ENCODE measurements at places on chromosomes 16 and 17.

DNA sequence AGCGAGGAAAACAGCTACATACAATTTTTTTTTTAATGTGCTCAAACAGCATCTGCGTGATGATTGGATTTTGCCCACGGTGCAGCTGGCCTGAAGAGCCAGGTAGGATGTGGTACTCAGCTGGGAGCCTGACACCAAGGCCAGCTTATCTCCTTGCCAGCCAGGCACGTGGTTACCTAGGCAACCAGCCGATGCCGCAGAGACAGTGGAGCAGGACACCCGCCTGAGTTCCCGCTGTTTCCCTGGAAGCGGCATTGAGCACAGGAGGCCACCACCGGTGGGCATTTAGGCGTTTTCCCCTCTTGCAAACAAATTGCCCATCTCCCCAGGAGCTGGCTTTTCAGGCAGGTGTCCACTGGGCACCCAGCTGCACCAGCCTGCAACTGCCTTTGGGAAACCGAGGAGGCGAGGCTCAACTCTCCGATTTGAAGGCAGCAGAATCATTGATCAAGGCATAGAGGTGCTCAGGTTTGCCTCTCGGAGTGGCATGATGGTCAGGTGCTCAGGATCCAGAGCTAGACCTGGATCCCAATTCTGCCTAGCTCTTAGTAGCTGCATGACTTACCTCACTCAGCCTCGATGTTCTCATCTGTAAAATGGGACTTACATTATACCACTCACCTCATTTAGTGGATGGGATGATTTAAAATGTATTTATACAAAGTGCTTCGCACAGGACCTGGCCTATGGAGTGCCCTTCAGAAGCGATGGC is 137.5 kb upstream of the PLCG2 start:
- no peak for DNase-seq

DNA sequence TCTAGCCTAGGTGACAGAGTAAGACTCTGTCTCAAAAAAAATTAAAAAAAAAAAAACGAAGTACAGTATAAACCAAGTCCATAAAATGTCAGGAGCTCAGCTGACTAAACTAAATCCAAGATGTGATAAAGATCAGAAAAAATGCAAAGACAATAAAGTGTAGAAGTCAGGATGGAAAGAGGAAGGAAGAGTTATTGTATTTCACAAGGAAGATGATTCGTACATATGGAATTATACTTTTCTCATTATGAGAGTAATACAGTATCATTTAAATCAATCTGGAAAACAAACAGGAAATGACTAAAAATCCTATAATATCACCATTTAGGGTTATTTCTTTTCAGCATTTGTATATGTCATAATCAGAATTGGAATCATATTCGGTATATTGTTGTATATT is 11.4 kb upstream of the APOH start:
- DNase-seq, result no peak

- no peak for DNase-seq
Observed at GRCh38 chr16:53281280-53281679, 153.0 kb upstream of the RBL2 start.

- no peak for DNase-seq
Observed at GRCh38 chr16:66489385-66489784, 60.5 kb downstream of the TK2 start.

- DNase-seq, result no peak
Observed at GRCh38 chr17:43399839-43400328, 1.1 kb downstream of the ARL4D start.

- DNase-seq, result no peak
Observed at GRCh38 chr16:68636064-68636560, 9.0 kb upstream of the CDH3 start.

GRCh38 chr17:21002309-21003006 is 40.4 kb downstream of the USP22 start:
- DNase-seq, result no peak

DNA sequence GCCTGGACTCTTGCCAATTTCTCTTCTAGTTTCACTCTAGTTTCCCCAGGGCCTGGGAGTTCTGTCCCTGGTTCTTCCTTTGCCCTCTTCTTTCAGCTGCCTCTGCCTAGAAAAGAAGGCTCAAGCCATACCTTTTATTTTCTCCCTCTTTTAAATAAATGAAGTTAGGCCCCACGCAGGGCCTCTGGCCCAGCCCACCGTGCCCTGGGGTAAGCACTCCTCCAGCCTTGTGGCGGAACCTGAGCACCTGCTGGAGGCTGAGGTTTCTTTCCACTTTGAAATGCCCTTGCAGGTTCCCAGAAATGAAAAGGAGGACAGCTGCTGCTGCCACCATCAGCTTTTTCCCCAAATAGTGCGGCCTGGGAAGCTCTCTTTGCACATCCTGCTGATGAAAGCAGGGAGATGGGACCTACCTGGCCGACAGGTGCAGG is 139.4 kb downstream of the CCDC182 start:
- no peak for DNase-seq

- no peak for DNase-seq
Observed at GRCh38 chr17:38330941-38331411, 12.8 kb downstream of the GPR179 start.

DNA sequence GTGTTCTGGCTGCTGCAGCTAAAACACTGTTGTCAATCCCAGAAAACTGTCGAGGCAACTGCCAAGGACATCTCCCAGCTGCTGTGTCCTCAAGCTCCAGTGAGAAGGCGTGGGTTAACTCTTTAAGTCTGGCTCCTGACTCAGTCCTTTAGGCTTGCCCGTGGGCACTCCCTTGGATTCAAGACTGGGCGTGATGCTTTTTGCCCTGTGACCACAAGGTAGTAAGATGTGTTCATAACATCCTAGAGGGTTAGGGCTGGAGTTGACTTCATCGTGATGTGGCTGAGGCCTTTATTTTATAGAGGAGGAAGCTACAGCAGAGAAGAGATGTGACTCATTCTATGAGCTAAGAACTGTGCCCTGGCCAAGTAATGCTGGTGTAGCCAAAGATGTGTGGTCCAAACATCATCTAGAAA is 50.9 kb upstream of the TEKT3 start:
- no peak for DNase-seq

DNA sequence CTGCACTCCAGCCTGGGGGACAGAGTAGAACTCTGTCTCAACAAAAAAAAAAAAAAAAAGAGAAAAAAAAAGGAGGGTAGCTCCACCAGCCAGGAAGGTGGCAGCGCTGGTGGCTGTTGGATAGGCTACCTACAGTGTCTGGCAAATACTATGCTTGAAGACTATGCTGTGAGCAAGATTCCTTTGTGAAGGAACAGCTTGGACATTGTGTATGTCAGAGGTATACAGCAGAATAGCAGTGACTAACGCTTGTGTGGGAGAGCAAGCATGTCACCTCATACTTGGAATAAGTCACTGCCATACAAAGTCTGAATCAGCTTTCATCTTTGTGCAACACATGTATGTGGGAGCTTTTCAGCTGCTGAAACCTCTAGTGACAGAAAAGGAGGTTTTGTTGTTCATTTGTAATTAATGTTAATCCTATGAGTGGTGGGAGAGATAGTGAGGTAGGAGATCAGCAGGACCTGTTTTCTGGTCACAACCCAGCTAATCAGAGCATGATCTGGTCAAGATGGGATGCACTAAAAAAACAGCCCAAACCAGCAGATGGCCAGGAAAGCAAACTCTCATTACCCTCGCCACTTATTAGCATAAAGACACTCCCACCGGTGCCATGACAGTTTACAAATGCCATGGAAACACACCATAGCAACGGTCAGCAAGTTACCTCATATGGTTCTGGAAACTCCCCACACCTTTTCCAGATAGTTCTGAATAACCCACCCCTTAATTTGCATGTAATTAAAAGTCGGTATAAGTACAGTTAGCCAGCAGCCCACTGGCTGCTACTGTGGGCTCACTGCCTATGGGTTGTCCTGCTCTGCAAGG is 6.8 kb upstream of the ITGAD start:
- DNase-seq, result no peak

DNA sequence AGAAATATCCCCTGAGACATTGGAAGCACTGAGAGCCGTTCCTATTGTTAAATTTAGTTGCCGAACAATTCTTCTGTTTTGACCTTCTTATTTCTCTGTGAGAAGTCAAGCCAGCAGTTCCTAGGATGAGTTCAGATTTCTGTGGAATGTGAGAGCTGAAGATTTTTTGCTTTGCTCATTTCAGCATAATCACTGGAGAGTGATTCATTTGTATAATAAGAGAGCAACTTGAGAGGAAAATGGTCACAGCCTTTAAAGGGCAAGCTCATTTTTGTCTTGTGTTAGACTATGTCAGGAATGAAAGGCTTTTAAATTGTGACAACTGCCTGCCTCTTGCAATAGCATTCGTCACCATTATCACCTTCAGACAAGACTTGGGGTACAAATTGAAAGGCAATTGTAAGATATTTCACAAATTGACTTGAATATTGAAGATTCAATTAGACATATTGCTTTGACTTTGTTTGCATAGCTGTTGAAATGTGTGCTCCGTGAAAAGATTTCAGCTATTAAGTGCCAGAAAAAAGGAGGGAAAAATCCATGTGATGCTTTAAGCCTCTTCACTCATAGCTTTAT is 900.0 kb upstream of the GOT2 start:
- DNase-seq, result no peak

DNA sequence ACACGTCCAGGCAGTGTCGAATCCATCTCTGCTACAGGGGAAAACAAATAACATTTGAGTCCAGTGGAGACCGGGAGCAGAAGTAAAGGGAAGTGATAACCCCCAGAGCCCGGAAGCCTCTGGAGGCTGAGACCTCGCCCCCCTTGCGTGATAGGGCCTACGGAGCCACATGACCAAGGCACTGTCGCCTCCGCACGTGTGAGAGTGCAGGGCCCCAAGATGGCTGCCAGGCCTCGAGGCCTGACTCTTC is 7.2 kb upstream of the CD68 start:
- DNase-seq, result no peak

- no peak for DNase-seq
Observed at GRCh38 chr17:31561469-31562375, 170.2 kb downstream of the RAB11FIP4 start.

DNA sequence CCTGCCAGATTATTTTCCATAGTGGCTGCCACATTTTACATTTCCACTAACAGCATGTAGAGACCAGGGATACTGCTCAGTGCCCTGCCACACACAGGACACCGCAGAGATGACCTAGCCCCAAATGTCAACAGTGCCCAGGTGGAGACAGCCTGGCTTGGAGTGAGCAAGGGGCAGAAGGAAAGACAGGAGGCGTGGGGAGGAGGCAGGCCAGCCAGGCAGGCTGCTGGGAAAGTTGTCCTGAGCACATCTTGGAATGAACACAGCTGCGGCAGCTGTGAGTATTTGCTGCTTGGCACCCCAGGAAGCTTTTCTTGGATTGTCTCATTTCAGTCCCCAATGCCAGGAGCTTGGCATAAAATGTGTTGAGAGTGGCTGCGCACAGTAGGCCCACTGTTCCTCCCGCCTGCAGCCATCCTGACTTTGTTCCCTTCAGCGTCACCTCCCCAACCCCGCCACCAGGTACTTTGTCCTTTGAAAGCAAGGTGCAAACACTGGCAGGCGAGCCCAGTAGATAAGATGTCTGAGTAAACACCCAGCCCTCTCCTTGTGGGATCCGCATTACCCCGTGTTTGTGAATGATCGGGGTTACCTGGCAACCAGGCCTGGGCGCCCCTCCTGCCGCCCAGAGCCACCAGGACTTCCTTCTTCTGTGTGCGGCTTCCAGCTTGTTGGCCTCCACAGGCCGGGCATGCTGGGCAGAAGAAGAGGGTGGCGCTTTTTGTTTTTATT is 114.0 kb downstream of the CMIP start:
- DNase-seq, result no peak

- no peak for DNase-seq
Observed at GRCh38 chr17:9828296-9829295, 2.9 kb downstream of the GLP2R start.

GRCh38 chr16:64096689-64097088 is 1025.2 kb downstream of the CDH11 start:
- no peak for DNase-seq

DNA sequence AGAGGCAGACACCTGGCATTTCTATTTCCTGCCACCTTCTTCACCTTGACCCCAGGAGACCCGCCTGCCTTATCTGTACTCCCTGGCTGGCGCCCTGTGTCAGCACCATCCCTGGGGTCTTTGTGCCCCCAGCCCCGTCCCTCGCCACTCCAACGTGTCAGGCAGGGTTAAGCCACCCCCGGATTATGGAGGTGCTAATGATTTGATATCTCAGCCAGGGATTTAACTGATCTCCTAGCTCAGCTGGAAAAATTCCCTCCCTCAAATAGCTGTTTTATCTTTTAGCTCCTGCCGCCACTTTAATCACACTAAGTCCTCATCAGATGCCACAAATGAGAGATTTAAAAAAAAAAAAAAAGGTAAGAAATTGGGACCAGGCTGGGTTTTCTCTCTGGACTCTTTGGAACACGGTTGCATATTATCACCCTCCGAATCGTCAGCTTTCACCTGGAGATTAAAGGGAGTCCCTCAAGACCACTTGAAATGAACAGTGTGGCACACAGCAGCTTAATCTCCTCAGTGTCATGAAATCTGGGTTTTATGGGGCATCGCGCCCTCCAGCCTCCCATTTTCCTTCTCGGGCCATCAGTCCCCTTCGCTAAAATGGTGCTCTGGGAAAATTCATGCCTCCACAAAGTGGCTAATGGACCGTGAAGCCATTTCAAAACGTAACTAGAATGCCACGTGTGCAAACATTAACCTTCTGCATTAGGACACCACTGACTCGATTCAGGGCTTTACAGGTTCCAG is 26.2 kb upstream of the WFDC1 start:
- DNase-seq, result no peak

GRCh38 chr17:61000911-61001310 is 323.3 kb downstream of the BCAS3 start:
- DNase-seq, result no peak

DNA sequence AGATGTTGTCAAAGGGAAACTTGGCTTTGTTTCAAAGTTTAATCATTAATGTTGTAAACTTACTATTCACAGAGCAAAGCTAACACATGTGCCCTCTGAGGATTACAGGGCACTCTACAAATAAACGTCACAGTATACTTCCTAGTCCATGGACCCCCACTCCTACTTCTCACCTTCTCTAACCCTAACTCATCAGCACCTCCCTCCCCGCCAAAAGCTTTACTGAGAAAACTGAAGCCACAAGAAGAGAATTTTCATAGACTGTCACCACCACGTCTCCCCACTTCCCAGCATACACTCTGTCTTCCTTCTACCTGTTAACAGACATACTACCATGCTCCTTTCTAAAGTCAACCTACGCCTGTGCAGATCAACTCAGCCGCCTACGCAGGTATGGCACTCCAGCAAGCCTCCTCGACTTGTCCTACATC is 29.0 kb downstream of the HELZ start:
- DNase-seq, result no peak

GRCh38 chr17:36935671-36936454 is 1.4 kb upstream of the LHX1 start:
- DNase-seq, result no peak

- no peak for DNase-seq
Observed at GRCh38 chr16:4656695-4657686, 32.4 kb downstream of the MGRN1 start.

GRCh38 chr16:8867216-8867931 is 1.4 kb downstream of the CARHSP1 start:
- DNase-seq, result no peak
